Fibroblast of upper back skin (primary cell): ENCODE measurements at places on chromosomes 5 and 9.
A peak's percentile ranks its signal among the peaks of the same experiment; 100 is the strongest.

GRCh38 chr5:90020575-90021538, 388.7 kb downstream of the CETN3 start:
- peak; percentile 84 for DNase-seq

DNA sequence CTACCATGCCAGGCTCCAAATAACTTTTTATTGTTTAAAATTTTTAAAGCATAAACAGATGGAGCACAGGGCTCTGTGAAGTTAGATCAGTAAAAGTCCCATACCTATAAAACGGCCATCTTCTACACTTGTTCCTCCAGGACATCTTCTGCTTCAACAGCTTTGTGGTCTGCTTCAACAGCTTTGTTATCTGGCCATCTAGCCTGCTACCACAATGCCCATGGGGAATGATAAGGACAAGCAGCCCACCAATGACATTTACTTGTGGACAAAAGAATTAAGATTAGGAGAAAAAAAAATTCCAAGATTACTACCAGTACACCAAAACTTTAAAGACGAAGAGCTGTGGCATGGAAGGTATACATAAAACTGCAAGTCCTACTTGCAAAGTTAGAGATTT, 2.2 kb upstream of the VPS13A start:
- DNase-seq: no peak

GRCh38 chr9:21974343-21974721, 19.9 kb downstream of the CDKN2A start:
- DNase-seq: no peak

GRCh38 chr9:129773262-129774048, 20.6 kb upstream of the PTGES start:
- DNase-seq: no peak
